Stimulated activated CD8-positive, alpha-beta memory T cell treated with anti-CD3 and anti-CD28 coated beads, Interleukin-7, amount 100 ng/mL, for 24 hours (primary cell): ENCODE measurements at places on chromosomes 13 and 19.

- no peak for DNase-seq
These were observed 288.1 kb upstream of the GPC6 start for GRCh38 chr13:92938486-92939020.

GRCh38 chr19:16064209-16064889, 11.9 kb upstream of the TPM4 start:
- DNase-seq, result no peak

DNA sequence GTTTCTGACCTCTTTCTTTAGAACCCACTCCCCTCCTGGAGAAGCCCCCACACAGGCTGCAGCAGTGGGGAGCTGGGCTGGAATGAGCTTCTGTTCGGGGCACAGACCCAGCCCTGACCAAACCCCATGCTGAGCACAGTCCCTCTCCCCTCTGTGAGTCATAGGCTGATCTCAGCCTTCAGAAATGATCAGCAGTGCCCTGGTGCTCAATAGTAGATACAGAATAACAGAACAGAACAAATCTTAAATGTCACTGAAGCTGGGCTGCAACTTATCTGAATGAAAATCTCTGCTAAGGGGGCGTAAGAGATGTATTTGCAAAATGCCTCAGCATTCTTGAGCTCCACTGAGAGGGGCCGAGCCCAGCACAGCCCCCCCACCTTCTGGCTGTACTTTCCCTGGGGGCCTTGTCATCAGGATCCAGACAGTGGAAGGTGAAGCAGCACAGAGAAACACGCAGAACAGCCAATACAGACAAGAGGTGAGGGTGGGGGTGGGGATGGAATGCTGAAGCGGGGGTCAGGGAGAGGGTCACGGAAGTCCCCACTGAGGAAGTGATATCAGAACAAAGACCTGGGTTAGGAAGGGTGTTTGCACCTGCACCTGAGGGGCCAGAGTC, 9.9 kb downstream of the ZNF665 start:
- DNase-seq, result no peak

DNA sequence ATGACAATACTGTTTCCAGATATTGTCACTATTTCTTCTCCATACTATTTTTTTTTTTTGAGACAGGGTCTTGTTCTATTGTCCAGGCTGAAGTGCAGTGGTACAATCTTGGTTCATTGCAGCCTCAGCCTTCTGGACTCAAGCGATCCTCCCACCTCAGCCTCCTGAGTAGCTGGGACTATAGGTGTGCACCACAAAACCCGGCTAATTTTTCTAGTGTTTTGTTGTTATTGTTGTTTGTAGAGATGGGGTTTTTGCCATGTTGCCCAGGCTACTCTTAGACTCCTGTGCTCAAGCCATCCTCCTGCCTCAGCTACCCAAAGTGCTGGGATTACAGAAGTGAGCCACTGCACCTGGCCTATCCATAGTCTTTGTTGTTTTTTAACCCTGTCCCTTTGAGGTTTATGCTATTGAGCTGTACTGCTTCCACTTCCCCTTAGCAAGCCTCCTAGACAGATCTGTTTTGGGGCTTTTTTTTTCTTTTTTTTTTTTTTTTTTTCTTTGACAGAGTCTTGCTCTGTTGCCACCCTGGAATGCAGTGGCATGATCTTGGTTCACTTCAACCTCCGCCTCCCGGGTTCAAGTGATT, 27.6 kb upstream of the MAP3K10 start:
- DNase-seq, result no peak

DNA sequence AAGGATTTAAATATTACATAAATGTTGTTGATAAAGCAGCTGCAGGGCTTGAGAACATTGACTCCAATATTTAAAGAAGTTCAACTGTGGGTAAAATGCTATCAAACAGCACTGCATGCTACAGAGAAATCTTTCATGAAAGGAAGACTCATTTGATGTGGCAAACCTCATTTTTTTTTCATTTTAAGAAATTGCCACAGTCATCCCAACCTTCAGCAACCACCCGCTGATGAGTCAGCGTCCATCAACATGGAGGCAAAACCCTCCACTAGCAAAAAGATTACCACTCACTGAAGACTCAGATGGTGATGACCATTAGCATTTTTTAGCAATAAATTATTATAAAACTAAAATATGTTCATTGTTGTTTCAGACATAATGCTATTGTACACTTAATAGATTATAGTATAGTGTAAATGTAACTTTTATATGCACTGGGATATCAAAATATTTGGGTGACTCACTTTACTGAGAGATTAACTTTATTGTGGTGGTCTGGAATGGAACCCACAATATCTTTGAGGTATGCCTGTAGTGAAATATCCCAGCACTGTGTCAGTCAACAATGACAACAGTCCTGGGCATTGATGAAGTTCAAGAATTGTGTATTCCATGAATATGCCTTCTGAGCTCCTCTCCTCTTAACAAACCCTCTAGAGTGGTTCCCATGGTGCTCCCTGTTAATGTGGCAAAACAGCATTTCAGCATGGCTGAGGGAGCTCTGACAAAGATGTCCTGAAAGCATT, 52.4 kb upstream of the SOX21 start:
- no peak for DNase-seq
